Neuronal stem cell (in vitro differentiated cells): ENCODE measurements at places on chromosomes 6 and 20.

- no peak for DNase-seq
These were observed 34.7 kb downstream of the FAM184A start for GRCh38 chr6:119043783-119044182.

- DNase-seq, result no peak
These were observed 2.7 kb downstream of the HIVEP2 start for GRCh38 chr6:142942238-142942637.

- DNase-seq, result no peak
These were observed 11.5 kb upstream of the IPCEF1 start for GRCh38 chr6:154367839-154368695.

DNA sequence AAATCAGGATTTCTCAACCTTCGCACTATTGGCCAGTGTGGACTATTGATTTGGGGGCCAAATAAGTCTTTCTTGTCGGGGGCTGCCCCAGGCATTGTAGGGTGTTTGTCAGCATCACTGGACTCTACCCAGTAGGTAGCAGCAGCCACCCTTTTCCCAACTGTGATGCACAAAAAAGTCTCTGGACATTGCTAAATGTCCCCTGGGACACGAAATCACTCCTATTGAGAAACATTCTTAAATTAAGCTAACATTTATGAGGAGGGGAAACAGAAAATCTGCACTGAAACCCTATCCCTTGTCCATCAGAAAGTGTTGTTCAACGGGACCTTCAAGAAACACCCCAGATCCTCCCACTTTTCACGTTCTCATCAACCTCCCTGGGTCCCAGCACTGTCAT is 54.2 kb downstream of the NFATC2 start:
- no peak for DNase-seq
